ENCODE measurements at places on chromosomes 4 and X.

DNA sequence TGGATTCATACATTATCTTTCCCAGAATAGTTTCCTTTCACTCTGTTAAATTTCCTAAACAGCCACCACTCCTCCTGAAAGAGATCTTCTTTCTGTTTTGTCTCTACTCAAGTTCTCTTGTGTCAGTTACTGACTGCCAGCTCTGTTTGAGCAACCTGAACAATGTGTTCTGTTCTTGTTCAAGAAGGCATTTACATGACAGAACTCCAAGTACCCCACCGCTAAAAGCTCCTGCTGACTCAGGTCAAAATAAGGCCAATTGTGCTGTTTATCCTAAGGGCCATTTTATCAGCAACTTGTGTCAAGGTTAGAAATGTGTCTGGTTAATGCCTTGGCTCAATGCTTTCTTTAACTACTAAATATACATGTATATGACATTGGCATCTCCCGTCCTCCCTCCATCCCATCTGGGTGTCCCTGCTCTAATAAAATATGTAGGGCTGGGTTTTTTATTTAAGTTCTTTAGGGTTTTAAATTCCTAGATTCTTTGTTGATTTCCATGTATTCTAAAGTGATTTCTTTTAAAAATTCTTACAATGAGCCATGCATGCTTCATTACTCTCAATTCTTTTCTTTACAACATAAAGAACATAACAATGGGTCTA is 144.3 kb upstream of the PAQR3 start:
- DNase-seq, result no peak

- no peak for DNase-seq
These were observed 35.6 kb upstream of the DCAF8L1 start for GRCh38 chrX:28016823-28017222.

DNA sequence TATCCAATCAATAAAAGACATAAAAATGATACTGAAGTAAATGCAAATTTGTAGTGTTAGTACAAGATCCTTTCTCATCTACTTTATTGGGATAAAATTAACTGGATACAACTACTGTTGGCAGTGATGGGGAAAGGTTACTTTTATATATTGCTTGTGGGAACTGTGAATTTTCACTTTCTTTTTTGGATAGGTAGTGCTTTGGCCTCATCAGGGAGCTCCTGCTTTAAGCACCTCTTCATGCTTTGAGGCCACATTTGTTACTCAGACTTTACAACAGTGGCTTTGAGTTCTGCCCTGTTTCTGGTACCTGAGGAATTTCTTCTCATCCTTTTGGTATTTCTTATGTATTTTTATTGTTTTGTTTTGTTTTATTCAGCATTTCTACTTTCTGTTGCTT is 316.8 kb upstream of the ZCCHC13 start:
- DNase-seq, result no peak

- no peak for DNase-seq
These were observed 1.4 kb downstream of the UBA6 start for GRCh38 chr4:67699603-67700002.

GRCh38 chrX:23616361-23616760 is 50.9 kb upstream of the PRDX4 start:
- no peak for DNase-seq

DNA sequence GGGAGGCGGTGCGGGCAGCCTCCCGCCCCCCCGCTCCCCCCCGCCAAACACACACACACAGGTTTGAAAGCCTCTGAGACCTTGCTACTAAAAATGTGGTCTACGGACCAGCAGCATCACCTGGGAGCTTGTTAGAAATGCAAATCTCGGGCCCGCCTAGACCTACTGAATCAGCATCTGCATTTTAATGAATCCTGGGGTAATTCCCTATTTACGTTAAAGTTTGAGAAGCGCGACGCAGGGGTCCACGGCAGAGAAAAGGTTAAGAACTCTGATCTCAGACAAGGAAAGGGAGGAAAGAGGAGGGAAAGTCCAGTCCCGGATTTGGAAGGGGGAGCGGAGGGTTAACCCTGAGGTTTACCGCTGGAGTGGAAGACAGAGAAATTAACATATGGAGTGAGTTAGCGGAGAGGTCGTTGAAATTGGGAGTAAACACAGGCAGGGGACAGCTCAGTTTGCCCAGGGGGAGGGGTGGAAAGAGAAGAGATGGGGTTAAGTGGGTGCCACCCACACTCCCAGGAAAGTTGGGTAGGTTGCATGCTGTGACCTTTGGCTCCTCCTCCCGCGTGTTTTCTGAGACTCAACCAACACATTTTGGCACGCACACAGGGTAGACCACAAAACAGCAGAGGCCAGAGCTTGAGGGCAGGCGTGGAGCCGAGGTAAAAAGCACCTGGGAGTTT is 483.6 kb downstream of the BCOR start:
- peak; percentile 52 for DNase-seq

DNA sequence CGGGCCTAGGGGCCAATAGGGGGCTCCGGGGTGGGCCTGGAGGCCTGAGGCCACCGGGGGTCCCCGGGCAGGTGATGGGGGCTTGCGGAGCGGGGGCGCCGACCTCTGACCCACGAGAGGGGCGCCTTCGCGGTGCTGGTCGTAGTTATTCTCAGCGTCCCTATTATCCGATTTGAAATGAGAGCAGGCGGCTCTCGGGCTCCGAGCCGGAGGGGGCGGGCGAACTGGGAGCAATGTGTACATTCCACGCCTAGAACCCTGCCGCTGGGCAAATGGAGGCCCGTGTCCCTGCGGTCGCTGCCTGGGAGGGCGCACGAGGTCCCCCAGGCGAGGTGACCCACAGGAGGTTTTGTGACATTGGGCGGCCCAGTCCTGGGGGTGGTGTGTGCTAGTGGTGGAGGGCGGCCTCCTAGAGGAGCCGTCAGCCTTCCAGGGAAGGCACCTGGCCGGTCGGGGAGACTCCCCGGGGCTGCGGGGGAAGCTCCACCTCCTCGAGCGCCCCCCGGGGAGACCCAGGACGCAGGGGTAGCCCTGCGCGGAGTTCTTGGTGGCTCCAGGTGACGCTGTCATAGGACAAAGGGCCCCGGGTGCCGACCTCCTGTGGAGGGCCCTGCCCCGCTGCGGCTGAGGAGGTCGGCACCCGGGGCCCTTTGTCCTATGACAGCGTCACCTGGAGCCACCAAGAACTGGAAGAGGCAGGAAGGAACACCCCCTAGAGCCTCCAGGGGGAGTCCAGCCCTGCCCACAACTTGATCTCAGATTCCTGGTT is 102.6 kb upstream of the PRKX start:
- peak; percentile 31 for DNase-seq

GRCh38 chr4:80307774-80308465 is 27.6 kb upstream of the CFAP299 start:
- no peak for DNase-seq

- DNase-seq, result no peak
These were observed 135.1 kb upstream of the MBNL3 start for GRCh38 chrX:132623942-132624341.

DNA sequence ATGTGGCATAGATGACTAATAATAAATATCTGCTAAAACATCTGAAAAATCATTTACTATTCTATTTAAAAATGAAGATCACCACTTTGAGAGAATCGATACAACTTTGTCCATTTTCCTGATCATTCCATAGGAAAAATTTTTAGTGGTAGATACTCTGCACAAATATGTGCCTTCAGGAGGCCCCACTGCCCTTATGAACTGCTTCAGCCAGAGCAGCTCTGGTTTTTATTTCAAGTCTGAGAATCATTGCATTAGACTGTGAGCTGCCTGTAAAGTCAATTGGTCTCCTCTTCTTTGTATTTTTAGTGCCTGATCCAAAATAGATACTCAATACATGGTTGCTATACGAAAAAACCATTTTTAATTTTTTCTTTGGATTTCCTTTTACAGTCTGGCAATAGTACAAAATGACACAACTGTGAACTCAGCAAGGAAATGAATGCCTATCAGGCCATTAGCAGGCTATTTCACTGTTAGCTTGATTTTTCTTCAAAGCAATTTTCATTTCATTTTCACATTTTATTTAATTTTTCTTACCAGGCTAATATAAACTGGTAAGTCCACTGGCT is 69.1 kb downstream of the SHISA3 start:
- DNase-seq, result no peak

- no peak for DNase-seq
These were observed 188.2 kb downstream of the GC start for GRCh38 chr4:71595576-71596108.

GRCh38 chrX:25066131-25066530 is 50.4 kb upstream of the ARX start:
- no peak for DNase-seq

GRCh38 chr4:87950936-87951511 is 24.5 kb upstream of the SPP1 start:
- DNase-seq, result no peak

- DNase-seq, result no peak
These were observed 10.4 kb downstream of the P2RY8 start for GRCh38 chrX:1526565-1526964.

- DNase-seq, result no peak
These were observed 12.9 kb downstream of the PALLD start for GRCh38 chr4:168509786-168510185.

DNA sequence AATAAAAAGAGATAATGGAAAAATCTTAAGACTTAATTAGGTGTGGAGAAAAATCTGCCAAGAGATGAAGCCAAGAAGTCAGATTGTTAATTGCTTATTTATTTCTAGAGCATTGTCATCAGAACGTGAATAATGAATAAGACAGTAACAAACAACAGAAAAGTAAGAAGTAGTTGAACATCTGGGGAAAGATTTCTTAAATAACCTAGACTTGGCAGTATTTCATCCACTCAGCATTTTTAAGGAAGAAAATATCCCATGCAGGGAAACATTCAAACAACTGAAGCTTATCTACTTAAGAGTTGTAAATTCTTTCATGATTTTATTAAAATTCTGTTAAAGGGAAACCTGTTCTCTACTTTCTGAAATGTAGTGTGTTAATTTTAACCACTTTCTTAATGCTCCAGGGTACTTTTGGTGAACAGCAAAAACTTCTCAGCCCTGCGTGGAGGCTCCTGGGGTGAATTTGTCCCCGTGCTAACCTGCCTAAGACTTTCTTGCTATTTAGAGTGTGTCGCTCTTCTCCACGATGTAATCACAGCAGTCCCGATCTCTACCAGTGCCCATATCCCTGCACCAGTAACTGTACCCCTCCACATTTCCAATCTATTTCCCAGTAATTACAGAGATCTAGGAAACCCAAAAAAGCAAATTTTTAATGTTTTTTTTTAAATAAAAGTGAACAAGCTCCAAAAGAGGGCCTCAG is 124.6 kb downstream of the CORIN start:
- DNase-seq, result no peak

All from activated T-cell treated with anti-CD3 and anti-CD28 coated beads for 48 hours (primary cell).